ENCODE measurements at places on chromosomes 4 and X.

DNA sequence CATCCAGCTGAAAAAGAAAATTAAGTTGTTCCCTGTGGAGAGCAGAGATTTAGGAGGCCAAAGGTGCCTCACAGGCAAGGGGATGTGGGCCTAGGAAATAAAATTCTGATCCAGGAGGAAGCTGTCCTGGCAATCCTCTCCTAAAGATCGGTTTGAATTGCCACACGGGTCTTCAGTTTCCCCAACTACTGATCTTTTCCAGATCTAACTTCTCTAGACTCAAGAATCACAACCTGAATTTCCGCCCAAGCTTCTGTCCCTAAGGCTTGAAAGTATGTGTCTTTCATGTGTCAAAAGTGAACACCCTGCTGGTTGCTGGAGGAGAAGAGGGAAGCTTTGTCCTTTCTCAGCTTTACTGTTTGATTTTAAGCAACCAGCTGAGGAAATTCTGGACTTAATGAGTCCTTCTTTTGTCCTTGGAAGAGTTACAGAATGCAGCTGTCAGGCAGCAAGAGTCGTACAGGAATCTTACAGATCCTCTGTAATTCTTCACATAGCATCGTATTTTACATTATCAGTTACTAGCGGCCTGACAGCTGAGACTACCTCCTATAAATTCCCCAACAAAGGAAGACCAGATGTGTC lies 93.8 kb downstream of the INPP4B start:
- DNase-seq, result no peak

GRCh38 chr4:37890801-37891259 lies at the start of gene TBC1D1:
Gene TBC1D1, plus strand, starts transcription at chr4:37891084. Its CDS starts 11,012 bp downstream, at chr4:37902096.
- DNase-seq, result peak; percentile 27

DNA sequence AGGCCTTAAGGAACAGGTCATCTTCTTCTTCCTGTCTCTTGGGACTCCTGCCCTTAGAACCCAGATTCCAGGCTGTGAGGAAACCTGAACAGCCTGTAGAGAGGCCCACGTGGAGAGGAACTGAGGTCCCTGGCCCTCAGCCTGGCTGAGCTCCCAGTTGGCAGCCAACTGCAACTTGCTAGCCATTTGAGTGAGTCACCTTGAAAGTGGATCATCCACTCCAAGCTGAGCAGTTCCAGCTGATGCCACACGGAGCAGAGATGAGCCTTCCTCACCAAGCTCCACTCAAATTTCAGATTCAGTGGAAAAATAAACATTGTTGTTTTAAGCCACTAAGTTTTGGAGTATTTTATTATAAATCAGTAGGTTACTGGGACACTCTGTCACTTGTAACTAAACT lies 392.5 kb downstream of the BCOR start:
- DNase-seq, result no peak

- no peak for DNase-seq
These were observed 91.4 kb downstream of the ANXA3 start for GRCh38 chr4:78642934-78643333.

GRCh38 chrX:1614927-1615326 lies at the start of gene ASMT:
Gene ASMT, plus strand, starts transcription at chrX:1615059. Its CDS starts 141 bp downstream, at chrX:1615200.
- no peak for DNase-seq

DNA sequence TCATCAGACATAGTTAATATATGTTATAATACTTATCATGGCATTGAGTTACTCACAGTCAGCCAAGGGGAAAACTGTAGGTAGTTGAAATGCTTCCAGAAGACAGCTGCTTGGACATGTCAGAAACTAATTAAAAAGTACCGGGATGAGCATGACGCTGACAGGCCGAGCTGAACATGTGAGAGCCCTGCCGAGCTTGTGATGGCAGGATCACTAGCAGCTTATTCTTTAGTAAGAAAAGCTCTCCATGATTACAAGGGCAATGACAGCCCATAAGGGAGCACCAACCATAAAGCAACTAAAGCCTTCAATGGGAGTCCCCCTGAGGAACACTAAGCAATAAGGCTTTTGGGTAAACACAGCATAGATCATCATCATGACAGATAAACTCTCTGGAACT lies 435.6 kb downstream of the TLL1 start:
- no peak for DNase-seq

DNA sequence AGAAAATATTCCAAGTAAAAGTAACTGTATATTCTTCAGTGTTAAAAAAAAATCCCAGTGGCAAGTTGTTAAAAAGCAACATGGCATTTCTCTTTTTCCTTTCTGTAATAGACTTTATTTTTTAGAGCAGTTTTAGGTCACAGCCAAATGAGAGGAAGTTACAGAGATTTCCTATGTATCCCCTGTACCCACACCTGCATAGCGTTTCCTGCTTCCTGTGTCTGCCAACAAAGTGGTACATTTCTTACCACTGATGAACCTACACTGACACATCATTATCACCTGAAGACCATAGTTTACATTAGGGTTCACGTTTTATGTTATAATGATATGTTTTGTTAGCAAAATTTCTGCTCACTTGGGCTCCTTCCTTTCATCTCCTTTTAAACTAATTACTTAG lies 124.7 kb downstream of the GPAT3 start:
- DNase-seq, result no peak

GRCh38 chrX:42220666-42221065 lies 297.3 kb upstream of the CASK start:
- DNase-seq, result no peak
